M059J (cell line): ENCODE measurements at places on chromosomes 5 and 9. TPM values are rescaled to one million over a fixed set of nuclear protein-coding genes. Genes with fewer than 3 reads are reported as not detected.

KIF12 gene
- total RNA-seq = 0.12 TPM in 1 of 2 replicates, not detected in the other

DNA sequence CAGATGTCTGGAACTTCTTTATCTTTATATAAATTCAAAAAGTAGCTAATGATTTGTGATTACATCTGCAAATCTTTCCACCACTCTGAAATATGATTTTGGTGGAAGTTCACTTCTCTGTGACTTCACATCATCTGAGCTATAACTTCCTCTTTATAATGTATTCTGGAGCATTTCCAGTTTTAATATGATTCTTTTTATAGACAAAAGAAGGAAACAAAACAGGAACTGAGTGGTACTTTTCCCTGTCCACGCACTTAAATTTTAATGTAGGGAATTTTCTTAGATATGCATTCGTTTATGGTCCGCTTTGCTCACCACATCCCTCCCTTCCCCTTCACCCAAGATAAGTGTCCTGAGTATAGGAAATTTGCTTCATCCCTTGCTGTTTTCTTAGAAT, 333.5 kb downstream of the CHSY3 start:
- no peak for DNase-seq

FIBCD1 gene
- 12.7 and 36.2 TPM in 2 replicates for total RNA-seq

TMC1 gene
- 1.1 TPM in 1 of 2 replicates, not detected in the other for total RNA-seq

GRCh38 chr9:90807006-90807405, 5.4 kb downstream of the SYK start:
- no peak for DNase-seq

DNA sequence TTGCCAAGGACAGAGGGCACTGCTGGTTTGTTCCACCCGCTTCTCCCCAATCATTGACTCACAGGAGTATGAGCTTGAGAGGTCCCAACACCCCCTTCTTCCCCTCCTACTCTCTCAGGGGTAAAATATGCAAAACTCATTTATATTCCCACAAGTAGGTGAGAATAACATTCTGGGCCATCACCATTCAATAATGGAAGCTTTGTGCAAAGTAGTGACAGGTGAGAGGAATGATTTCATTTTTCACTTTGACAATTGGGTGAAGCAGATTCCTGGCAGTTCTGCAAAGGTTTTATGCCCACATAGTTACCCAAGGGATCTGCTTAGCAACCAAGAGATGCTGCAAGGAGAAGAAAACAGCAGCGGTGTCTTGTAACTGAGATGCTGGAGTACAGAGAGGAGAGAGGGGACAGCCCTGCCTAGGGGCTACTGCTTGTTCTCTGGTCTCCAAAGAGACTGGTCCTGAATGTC, 137.6 kb downstream of the CMYA5 start:
- no peak for DNase-seq
